ENCODE measurements at places on chromosomes 5 and 9.

DNA sequence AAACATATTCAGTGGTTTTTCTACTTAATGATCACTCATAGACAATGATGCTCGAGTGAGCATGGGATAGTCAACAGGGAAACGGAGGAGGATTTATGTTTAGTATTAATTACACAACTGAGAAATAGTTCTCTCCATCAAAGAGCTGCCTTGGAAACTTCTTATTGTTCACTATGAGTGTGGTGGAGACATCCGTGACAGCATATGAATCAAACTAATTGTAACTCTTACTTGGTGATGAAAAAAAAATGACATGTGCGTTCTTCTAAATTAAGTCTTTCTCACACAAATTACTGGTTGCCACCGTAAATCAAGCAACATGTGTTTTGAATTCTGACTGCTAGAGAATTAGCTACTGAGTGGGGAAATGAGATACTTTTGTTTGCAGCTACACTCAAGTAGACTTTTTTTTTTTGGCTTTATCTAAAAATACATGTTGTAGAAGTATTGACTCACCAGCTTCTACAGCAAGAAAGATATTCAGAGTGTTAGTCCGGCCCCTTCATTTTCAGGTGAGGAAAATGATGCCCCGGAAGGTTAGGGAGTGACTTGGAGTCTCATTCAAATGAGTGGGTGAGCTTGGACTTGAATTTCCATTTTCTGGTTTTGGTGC, 179.4 kb downstream of the CFAP90 start:
- no peak for DNase-seq

- no peak for DNase-seq
Measured at GRCh38 chr9:115357821-115358220, 239.9 kb upstream of the TNC start.

DNA sequence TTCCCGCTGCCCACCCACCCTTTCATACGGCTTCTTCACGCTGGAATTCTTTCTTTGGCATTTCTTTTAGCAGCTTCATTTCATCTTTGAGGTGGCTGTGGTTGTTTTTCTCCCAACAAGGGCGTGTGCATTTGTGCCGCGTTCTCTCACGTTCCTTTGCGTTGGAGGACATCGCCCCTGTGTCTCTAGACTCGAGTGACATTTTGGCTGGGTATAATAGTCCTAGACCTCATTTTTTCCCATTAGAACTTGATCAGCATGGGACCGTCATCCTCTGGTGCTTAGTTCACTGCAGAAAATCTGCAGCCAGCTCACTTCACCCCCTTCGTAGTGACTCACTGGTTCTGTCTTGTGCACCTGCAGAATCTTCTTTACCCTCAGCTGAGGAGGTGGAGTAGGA, 29.5 kb downstream of the KCNT1 start:
- DNase-seq = no peak

DNA sequence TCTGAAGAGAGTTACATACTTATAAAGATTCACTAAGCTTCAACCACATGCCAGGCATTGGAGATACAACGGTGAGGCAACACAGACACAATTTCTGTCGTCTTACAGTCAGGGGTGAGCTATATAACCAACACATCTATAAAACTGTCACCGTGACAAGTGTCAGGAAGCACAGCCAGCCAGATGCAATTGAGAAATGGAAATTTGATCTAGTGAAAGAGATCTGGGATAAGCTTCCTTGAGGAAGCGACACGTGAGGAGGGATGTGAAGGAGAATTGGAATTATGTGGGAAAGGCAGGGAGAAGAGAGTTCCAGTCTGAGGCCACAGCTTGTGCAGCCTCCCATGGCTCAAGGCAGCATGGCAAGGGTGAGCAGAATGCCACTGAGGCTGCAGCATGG, 50.9 kb upstream of the ZNF354B start:
- DNase-seq = no peak

DNA sequence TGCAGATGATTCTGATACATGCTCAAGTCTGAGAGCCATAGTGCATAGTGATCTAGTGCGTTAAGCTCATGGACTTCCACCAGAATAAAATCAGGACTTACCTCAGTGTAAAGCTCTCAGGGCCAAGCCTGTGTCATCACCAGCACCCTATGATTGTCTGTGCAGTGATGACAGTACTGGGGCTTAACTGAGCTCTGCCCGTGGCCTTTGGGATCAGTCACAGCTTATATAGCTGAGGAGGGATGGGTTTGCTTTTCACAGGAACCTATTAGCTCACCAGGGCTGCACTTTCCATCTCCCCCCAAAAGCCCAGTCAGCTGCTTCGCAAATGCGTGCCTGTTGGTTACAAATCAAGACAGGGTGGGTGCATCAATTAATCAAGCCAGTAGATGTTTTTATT, 246.9 kb downstream of the NR3C1 start:
- no peak for DNase-seq

GRCh38 chr9:131411719-131412681, 18.1 kb downstream of the PRRC2B start:
- no peak for DNase-seq

GRCh38 chr5:57831090-57831489, 348.5 kb upstream of the ACTBL2 start:
- DNase-seq = no peak

Data from Kasumi-1 (cell line).